ENCODE measurements at places on chromosomes 3 and 15. TPM values are rescaled to one million over a fixed set of nuclear protein-coding genes. Genes with fewer than 3 reads are reported as not detected.

DNA sequence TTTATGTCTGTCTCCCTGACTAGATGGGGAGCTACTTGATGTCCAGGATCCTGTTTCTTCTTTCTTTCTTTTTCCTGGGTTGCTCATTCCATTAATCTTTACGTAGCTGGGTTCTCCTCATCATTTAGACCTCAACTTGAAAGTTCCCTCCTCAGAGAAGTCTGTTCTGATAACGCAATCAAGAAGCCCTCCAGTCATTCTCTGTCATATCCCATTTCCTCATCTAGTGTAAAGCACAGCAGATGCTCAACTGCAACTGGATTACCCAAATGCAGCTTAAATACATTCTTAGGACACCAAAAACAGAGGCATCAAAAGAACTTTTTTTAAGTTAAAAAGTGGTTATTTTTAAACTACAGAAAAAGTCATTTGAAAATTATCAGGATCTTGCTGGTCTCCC is 51.7 kb upstream of the ST3GAL6 start:
- DNase-seq = no peak

GRCh38 chr3:195885036-195885891 is 23.1 kb downstream of the TNK2 start:
- DNase-seq = no peak

The MORC1 gene
- not detected for total RNA-seq

The TRIM42 gene
- not detected for total RNA-seq

The OR5K2 gene
- not detected for total RNA-seq

All from activated CD4-positive, alpha-beta memory T cell treated with anti-CD3 and anti-CD28 coated beads for 36 hours (primary cell).